ENCODE measurements at places on chromosomes 4 and X. TPM values are rescaled to one million over a fixed set of nuclear protein-coding genes. Genes with fewer than 3 reads are reported as not detected.

Gene ARHGAP24
- 79.4 TPM for total RNA-seq

Gene ARSD
- 42.9 TPM for total RNA-seq

DNA sequence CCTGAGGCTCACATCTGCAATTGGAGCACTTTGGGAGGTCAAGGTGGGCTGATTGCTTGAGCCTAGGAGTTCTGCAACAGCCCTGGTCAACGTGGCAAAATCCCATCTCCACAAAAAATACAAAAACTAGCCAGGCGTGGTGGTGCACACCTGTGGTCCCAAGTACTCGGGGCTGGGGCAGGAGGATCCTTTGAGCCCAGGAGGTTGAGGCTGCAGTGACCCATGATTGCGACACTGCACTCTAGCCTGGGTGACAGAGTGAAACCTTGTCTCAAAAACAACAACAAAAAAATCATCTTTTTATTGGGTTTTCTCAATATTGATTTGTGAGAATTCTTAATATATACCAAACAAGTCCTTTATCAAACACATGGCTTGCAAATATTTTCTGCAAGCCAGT, 64.9 kb downstream of the ANKRD17 start:
- H3K27ac ChIP-seq, result no peak overlapping the region
- no peaks in the 10 kb centered on the region for H3K27me3 ChIP-seq

Gene MTMR8
- total RNA-seq, result 5.8 TPM

DNA sequence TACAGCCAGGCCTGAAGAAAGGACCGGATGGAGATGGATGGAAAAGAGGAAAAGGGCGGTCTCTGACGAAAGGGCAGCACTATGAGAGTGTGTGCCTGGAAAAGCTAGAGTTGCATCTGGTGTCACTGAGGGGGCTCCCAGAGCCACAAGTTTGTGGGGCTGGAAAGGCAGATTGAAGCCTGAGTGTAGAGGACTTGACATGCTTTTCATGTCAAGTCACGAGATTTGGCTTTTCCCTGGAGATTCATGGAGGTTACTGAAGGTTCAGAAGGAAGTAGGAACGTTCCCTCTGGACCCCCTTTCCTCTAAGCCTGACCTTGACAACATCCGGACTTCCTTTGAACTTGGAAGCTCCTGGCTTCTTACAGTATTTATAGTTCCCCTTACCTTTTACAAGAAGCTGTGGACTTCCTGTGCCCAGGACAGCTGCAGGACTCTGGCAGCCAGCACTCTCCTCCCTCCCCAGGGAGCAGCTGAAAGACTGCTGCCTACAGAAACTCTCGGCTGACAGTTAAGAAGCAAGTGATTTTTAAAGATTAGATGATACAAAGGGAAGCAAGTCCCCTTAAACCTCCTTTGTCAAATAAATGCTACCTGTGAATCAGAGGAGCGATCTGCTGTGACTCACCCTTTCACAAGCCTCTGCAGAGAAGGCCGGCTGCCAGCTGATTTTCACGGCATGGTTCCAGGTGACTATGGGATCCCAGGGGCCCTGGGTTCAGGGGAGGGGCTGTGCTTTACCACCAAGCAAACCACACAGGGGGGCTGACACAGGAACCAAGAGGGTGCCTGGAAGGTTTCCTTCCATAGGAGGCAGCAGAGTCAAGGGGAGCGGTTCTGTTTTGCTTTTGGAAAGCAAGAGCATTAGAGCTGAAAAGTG, 72.9 kb upstream of the STIM2 start:
- H3K36me3 ChIP-seq, result no peaks in the 10 kb centered on the region
- H3K27me3 ChIP-seq, result no peaks in the 10 kb centered on the region
- no peak overlapping the region for H3K27ac ChIP-seq
- no peak overlapping the region for H3K4me3 ChIP-seq
- DNase-seq, result no peak

GRCh38 chr4:37073226-37073840, 171.2 kb upstream of the NWD2 start:
- H3K36me3 ChIP-seq, result no peaks in the 10 kb centered on the region
- H3K4me1 ChIP-seq, result no peaks in the 10 kb centered on the region
- no peaks in the 10 kb centered on the region for H3K27me3 ChIP-seq
- no peak overlapping the region for H3K4me3 ChIP-seq

DNA sequence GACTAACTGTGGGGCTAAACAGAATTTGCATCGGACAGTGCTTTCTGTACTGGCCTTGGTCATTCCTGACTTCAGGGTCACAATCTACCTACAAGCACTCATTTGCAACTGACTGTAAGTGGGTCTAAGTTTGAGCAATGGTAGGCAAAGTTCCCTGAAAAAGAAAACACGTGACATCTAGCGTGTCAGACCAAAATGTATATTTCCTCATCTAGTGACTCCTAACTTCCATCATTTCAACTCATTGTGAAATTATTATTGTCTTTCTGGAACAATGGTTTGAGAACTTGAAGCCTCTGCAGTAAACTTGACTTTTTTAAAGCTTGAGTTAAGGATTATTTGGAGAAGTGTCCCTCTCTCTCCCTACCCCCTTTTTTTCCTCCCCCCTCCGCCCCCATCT, 113.6 kb downstream of the MID1 start:
- no peak overlapping the region for H3K4me3 ChIP-seq
- H3K27ac ChIP-seq, result no peak overlapping the region

- H3K36me3 ChIP-seq, result no peaks in the 10 kb centered on the region
- H3K4me3 ChIP-seq, result no peak overlapping the region
- no peaks in the 10 kb centered on the region for H3K27me3 ChIP-seq
These were observed 6.4 kb downstream of the HSPA4L start for GRCh38 chr4:127788517-127788916.

DNA sequence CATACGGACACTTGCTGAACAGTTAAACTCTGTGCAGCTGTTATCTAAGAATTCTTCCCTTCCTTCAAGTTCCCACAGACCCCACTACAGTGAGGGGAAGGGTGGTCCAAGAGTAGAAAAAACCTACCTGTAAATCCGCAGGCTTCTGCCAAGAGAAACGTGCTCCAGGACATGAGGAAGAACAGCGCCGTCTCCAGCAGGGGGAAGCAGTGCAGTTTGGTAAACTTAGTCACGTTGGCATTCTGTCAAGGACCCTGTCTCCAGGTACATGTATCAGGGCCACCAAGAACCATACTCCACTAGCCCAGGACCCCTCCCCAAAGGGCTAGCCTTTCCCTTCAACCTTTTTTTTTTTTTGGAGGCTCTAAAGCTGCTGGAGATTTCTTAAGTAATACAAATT, 79.9 kb downstream of the CHST7 start:
- H3K27ac ChIP-seq, result no peak overlapping the region
- peaks cover 11% of the 10 kb centered on the region for H3K4me1 ChIP-seq
- H3K4me3 ChIP-seq, result no peak overlapping the region
- DNase-seq, result no peak

- H3K27ac ChIP-seq, result no peak overlapping the region
- H3K36me3 ChIP-seq, result peaks cover 34% of the 10 kb centered on the region
- DNase-seq, result no peak
- no peaks in the 10 kb centered on the region for H3K27me3 ChIP-seq
These were observed 17.2 kb downstream of the TRMT44 start for GRCh38 chr4:8457646-8458252.

DNA sequence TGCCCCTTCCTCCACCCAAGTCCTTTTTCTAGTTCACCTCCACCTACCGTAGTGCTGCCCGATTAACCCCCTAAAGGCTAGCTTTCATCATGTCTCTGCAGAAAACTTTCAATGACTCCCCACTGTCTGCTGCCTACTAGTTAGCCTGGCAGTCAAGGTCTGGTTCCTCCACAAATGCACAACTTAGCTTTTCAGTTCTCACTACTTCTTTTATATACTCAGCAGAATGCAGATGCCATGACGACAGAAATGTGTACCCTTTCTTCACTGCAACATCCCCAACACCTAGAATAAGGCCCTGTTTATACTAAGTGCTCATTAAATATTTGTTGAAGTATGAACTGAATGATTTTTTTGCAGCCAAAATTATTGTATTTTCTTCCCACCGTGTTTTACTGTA, 30.9 kb upstream of the RASGEF1B start:
- H3K36me3 ChIP-seq, result no peaks in the 10 kb centered on the region
- peaks cover 14% of the 10 kb centered on the region for H3K4me1 ChIP-seq
- no peak for DNase-seq
- no peak overlapping the region for H3K27ac ChIP-seq
- no peaks in the 10 kb centered on the region for H3K27me3 ChIP-seq

DNA sequence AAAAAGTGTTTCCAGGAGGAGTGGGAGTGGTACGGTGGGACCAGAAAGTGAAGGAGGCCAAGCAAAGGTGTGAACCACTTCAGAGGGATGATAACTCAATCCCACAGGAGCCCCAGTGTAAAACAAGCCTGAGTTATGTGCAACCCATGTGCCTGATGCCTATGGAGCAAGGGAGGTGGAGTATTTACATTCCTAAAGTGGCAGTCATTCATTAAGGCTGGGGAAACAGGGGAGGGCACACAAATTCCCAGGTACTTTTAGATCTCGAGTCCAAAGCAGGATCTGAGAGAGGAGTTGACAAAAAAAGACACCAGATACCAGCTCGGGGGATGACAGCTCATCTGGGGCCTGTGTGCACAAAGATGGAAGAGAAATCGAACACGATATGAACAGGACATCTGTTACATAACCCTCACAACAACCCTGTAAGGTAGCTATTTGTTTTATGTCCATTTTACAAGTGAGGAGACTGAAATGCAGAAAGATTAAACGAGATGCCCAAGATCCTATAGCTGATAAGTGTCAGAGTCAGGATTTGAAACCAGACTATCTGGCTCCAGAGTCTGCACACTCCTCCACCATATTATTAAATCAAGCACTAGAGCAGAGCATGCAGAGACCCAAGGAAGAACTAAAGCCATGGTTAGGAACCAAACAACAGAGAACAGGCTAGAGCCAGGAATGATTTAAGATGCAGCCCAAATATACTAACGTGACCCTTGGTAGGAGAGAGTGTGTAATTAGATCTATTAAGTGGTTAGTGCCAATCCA, 91.9 kb upstream of the MAPK10 start:
- no peak overlapping the region for H3K27ac ChIP-seq
- no peaks in the 10 kb centered on the region for H3K4me1 ChIP-seq
- H3K27me3 ChIP-seq, result no peaks in the 10 kb centered on the region
- H3K36me3 ChIP-seq, result no peaks in the 10 kb centered on the region

Gene RENBP
- total RNA-seq, result 53.5 TPM

Data from lung (tissue), 17 donors.